ENCODE measurements at places on chromosomes 7 and 10. TPM values are rescaled to one million over a fixed set of nuclear protein-coding genes. Genes with fewer than 3 reads are reported as not detected.

- no peak for DNase-seq
- H3K27ac ChIP-seq, result peak overlapping the region; percentile 97
- peak overlapping the region; percentile 96 for H3K4me3 ChIP-seq
- H3K4me1 ChIP-seq, result peaks cover 53% of the 10 kb centered on the region
- H3K36me3 ChIP-seq, result no peaks in the 10 kb centered on the region
Measured at GRCh38 chr10:79069325-79070080, 737 bp downstream of the ZMIZ1 start.

DNA sequence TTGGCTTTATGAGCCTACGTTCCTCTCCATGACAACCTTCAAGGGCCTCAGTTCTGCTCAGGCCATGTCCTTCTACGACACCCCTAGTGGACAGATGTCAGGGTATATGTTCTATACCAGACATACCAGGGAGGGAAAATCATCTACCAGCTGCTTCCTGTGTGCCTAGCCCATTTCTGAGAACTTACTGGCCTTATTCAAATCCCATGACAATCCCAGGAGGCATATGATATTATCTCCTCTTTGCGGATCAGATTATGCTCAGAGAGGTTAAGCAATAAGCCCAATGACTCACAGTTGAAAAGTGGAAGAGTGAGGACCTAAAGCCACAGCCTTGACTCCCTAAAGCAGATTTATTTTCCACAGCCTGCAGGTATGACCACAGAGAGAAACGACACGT lies 139.3 kb downstream of the GLI3 start:
- no peaks in the 10 kb centered on the region for H3K4me1 ChIP-seq
- no peak for DNase-seq
- no peaks in the 10 kb centered on the region for H3K27me3 ChIP-seq
- no peak overlapping the region for H3K4me3 ChIP-seq
- no peak overlapping the region for H3K27ac ChIP-seq
- no peaks in the 10 kb centered on the region for H3K36me3 ChIP-seq

DNA sequence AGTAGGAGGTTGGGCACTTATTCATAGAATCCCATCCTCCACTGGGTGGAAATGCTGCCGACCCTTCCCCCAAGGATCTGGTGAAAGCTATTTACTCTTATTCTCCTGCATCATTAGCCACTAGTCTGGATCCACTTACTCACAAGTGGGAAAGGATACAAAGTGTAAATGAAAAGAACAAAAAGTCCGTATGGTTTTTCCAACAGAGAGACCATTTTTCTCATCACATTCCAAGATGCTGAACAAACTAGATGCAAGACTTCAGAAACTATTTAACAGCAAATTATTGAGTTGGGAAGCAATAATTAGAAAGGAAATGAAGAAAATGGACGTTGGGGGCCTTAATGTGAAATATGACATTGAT lies 242.4 kb upstream of the GLI3 start:
- no peak for DNase-seq
- H3K36me3 ChIP-seq, result no peaks in the 10 kb centered on the region
- H3K4me3 ChIP-seq, result no peak overlapping the region
- no peaks in the 10 kb centered on the region for H3K27me3 ChIP-seq
- H3K4me1 ChIP-seq, result no peaks in the 10 kb centered on the region

- no peak overlapping the region for H3K4me3 ChIP-seq
- H3K4me1 ChIP-seq, result peaks cover 22% of the 10 kb centered on the region
- no peak for DNase-seq
- H3K36me3 ChIP-seq, result no peaks in the 10 kb centered on the region
Measured at GRCh38 chr10:113953505-113954272, 90.0 kb upstream of the ADRB1 start.

MOGAT3 gene
- not detected for total RNA-seq

NT5C3A gene
- total RNA-seq, result 15.6 TPM
